ENCODE measurements at places on chromosomes 4 and X. TPM values are rescaled to one million over a fixed set of nuclear protein-coding genes. Genes with fewer than 3 reads are reported as not detected.

Gene ZFYVE28
- total RNA-seq = 31.4 TPM

Gene DKC1
- 63.9 TPM for total RNA-seq

Gene LNX1
- not detected for total RNA-seq

Gene ATOH1
- not detected for total RNA-seq

Gene FAT4
- total RNA-seq = not detected

Measured in CD4-positive, alpha-beta memory T cell (primary cell).